ENCODE measurements at places on chromosomes 6 and 20.

- no peak for DNase-seq
Measured at GRCh38 chr20:5410470-5410869, 93.7 kb upstream of the PROKR2 start.

GRCh38 chr20:40495956-40496355, 193.1 kb downstream of the MAFB start:
- no peak for DNase-seq

DNA sequence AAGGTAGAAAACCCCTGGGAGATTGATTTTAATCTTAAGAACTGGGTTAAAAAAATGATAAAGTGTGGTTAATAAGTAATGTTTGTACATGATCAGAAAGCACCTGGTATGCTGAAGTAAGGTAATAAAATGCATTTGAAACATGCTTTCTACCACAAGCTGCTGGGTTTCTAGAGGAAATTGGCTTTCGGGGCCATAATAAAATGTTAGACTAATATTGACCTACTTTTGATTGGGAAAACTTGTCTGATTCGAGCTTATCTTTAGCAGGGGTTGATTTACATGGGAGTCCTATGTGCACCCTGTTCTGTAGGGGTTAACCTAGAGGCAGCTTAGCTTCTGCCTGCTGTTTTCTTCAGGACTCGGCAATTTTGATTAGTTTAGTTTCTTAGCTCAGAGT, 50.5 kb downstream of the CRYBG1 start:
- no peak for DNase-seq

- no peak for DNase-seq
Measured at GRCh38 chr6:5373430-5373829, 112.1 kb downstream of the FARS2 start.

GRCh38 chr6:34334796-34335416, 57.6 kb downstream of the NUDT3 start:
- no peak for DNase-seq

DNA sequence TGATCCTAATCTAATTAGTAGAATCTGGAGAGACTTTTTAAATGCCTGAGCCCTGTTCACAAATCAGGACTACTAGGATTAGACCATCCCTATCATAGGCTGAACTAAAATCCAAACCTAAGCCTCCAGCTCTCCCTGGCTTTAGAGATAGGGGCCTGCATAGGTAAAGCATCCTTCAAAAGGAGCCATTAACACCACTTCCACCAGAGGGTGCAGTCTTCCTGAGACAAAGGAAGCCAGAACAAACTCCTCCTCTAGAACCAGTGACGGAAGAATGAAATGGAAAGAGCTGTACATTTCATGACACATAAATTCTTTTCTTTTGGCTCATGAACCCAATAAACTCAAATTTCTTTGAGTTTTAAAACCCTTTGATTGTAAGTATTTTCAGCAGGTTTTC, 291.2 kb upstream of the ADGRB3 start:
- DNase-seq = peak; percentile 87

GRCh38 chr20:17796091-17796563, 96.4 kb downstream of the BANF2 start:
- no peak for DNase-seq

- DNase-seq = peak; percentile 67
Measured at GRCh38 chr20:39877788-39878187, 811.2 kb downstream of the MAFB start.

DNA sequence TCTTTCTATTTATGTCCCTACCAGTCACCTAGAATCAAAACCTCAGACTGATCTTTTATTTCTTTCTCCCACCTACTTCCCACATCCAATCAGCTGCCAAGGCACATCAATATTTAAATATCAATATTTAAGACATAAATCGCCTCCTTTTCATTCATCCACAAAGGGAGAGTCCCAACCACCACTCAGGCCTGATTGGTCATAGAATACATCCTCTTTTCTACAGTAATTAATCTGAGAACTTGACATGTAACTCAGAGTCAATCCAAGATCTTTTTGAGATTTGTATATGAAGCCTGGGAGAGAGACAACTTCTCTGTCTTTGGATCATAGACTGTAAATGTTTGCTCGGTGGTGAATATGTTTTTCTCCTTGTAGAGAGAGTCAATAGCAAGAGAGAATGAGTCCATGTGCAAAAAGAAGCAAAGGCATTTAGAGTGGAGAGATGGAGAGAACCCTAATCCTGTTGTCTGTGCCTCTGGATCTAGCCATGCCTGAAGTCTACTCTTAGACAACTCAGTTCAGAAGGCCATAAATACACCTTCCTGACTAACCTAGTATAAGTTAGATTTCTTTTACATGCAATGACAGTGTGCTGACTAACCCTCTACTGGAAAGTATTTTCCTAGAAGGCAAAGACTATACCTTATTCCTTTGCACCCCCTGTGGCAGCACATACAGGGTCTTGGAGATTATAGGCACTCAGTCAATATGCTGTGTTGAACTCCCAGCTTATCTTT, 12.1 kb upstream of the NEDD9 start:
- DNase-seq = no peak

GRCh38 chr20:39019805-39020325, 57.7 kb downstream of the DHX35 start:
- DNase-seq = no peak

DNA sequence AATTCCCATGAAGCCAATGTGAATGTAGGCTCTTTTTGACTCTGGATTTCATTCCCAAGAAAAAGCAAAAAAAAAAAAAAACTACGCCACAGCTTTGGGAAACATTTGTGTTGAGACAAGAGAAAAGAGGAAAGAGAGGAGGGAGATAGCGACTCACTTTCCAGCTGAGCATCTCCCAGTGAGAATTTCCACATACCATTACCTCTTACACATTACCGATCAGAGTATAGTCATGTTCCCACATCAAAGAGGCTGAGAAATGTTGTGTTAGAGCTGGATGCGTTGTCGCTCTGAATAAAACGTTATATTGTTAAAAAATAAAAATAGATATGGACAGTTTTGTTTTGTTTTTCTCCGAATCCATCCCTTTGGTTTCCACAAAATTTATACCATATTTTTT, 1019.3 kb upstream of the ADGRB3 start:
- DNase-seq = no peak

DNA sequence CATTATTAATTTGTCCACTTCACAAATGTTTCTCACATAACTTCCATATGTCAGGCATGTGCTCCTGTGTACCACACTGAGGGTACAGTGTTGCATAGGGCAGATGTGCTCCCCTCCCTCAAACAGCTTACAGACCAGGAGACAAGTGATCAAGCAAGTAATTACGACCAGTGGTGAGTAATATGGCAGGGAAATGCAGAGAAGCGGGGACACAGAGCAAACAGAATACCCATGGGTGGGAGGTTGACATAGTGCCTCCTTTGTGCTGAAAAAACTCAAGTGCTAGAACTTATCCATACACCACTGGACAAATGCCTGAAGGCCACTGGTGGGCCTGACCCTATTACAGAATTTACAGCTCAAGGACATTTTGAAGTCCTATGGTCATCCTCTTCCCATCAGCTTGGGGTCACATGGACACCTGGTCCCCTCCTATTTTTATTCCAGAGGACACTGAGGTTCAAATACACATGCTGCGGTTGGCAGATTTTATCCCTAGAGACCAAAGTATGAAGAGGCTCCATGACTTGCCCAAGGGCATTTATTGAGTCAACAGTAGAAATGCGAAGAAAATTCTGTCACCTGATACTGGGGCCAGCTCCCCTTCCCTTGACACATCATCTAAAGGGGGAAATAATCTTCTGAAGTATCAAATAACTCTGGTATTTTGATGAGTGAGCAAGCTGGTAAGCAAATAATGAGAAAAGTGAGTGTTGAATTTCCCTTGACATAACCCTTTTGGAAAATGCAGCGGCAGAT, 116.6 kb downstream of the QRSL1 start:
- peak; percentile 42 for DNase-seq

- no peak for DNase-seq
Measured at GRCh38 chr20:10282979-10283456, 64.4 kb downstream of the SNAP25 start.

DNA sequence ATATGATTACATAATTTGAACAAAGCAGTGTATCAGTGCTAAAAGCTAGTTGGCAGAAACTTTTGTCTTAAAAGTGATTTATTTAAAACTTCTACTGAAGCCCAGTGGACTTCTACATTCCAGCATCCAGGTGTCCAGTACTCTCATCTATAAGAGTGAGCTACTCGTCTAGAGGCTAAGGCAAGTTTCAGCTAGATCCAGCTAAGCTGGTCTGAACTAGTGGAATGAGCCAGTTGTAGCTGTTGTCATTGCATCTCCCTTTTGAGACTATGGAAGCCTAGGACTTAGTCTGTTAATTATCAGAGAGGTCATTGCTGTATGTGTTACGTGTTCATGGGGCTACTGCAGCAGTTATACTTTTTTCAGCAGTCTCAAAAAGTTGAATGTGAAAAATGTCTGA, 165.1 kb downstream of the ZFAND3 start:
- DNase-seq = no peak

- DNase-seq = no peak
Measured at GRCh38 chr6:158544428-158544827, 15.5 kb upstream of the TMEM181 start.

DNA sequence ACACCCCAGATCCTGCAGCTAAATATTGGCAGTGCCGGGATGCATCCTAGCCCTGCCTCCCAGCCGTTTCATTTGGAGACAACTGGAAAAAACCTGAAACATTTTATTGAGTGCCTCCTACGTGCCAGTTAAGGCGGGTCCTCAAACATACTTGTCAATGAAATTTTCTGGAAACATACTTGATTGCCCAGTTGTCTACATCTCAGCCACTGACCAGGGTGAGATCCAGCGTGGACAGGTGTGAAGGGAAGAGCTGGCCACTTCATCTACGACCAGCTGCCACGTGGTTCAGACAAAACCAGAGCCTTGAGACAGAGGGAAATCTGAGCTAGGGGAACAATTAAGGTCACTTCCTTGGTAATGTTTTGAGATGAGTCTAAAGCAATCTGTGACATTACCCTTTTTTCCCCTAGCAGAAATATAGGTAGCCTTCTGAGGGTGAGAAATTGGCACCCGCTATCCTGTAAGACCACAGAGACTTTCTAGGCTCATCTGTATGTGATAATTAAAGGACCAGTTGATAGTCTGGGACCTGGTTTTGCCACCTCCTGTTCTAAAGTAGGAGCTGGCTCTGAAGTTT, 116.3 kb upstream of the MTHFD1L start:
- DNase-seq = no peak

DNA sequence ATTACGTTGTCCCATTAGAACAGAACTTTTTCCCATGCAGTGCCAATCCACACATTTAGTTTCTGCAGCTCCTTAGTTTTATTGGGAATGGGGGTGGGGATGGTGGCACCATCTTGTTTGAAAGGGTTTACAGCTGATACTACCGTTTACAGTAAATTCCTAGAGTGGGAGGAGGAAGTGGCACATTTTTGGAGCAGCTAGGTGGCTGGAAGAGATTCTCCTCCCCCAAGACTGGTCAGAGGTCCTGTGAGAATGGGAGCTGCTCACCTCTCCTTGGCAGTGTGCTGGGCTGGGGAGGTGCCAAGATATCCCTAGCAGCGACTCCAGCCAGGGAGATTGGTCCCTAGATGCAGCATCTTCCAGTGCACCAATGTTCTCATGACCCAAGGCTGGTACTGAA, 12.4 kb upstream of the CCN6 start:
- DNase-seq = no peak

GRCh38 chr6:147566244-147566898, 57.9 kb downstream of the SAMD5 start:
- no peak for DNase-seq

GRCh38 chr6:112443179-112444065, 96.3 kb downstream of the RFPL4B start:
- peak; percentile 61 for DNase-seq

DNA sequence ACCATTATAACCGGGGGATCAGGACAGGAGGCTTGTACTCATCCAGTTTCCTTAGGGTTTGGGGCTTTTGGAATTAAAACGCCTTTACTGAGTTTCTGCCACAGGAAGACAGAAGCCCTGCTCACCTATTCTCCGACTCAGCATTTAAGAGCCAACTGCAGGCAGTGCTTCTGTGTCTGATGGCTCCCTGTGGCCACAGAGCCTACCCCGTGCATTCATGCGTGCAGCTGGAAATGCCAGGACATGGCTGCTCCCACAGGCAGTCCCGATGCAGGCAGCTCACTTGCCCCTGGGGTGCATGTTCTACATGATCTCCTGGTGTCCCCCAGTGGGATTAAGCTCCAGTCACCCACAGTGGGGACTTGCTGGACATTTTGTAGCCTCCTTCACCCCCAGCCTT, 22.2 kb downstream of the ZNF831 start:
- no peak for DNase-seq

DNA sequence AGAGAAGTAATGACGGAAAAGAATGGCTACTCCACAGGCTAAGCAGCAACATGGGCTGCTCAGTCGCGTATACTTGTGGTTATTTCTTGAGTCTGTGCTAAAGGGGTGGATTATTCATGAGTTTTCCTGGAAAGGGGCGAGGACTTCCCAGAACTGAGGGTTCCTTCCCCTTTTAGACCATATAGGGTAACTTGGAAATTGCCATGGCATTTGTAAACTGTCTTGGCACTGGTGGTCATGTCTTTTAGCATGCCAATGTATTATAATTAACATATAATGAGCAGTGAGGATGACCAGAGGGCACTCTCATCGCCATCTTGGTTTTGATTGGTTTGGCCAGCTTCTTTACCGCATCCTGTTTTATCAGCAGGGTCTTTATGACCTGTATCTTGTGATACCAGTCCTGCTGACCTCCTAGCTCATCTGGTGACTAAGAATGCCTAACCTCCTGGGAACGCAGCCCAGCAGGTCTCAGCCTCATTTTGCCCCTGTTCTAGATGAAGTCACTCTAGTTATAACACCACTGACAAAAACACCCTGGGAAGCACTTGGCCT, 11.4 kb downstream of the LBP start:
- no peak for DNase-seq

GRCh38 chr6:149286905-149287304, 30.6 kb upstream of the TAB2 start:
- no peak for DNase-seq

DNA sequence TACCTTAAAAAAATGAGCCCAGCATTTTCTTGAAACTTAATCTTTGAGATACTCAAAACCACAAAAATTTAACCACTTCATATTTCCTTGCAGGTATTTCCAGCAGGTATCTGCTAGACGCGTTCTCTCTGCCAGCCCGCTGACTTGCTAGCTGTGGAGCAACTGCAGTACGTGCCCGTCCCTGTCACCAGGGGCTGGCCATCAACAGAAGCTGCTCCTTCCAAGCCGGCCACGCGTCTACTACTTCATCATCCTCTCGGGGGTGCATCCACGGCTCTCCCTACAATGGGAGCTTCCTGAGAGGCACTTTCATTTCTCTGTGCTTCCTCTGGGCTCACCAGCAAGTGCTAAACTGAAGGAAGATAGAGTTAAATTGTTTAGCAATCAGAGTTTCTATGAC, 132.4 kb downstream of the DTNBP1 start:
- DNase-seq = no peak
